ENCODE measurements at places on chromosomes 1 and 21. TPM values are rescaled to one million over a fixed set of nuclear protein-coding genes. Genes with fewer than 3 reads are reported as not detected.

The TFF3 gene
- not detected for polyA plus RNA-seq

DNA sequence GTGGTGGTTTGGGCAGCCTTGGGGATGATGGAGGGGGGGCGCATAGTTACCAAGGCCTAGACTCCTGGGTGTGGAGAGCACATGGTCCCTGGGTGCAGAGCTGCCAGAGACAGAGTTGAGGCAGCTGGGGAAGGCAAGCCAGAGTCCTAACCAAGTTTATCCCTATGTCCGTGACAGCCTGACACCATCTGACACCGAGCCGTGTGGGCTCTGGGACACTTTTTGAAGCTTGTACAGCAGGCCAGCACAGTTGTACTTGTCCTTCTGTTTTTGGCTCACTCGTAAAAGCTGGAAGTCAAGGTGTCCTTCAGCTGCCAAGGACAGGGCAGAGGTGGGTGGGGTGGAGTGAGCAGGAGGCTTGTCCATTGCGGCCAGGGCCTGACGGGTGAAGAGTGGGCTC lies 28.5 kb downstream of the SLC26A9 start:
- H3K36me3 ChIP-seq, result no peaks in the 10 kb centered on the region
- H3K27me3 ChIP-seq, result peaks cover 36% of the 10 kb centered on the region
- no peak overlapping the region for H3K4me3 ChIP-seq
- no peak for DNase-seq

The KDF1 gene
- polyA plus RNA-seq, result 16.1 TPM

DNA sequence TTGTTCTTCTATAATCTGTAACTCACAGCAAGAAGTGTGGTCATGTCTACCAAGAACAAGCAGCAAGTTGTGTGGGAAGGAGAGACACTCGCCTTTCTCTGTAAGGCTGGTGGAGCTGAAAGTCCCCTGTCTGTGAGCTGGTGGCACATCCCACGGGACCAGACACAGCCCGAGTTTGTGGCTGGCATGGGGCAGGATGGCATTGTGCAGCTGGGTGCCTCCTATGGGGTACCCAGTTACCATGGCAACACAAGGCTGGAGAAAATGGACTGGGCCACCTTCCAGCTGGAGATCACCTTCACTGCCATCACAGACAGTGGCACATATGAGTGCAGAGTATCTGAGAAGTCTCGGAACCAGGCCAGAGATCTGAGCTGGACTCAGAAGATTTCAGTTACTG lies 15.5 kb downstream of the CD101 start:
- H3K4me1 ChIP-seq, result no peaks in the 10 kb centered on the region
- no peaks in the 10 kb centered on the region for H3K27me3 ChIP-seq
- H3K27ac ChIP-seq, result no peak overlapping the region
- H3K36me3 ChIP-seq, result peaks cover 5% of the 10 kb centered on the region
- no peak overlapping the region for H3K4me3 ChIP-seq
- DNase-seq, result no peak

The AMIGO1 gene
- polyA plus RNA-seq, result 0.24 TPM

- H3K27ac ChIP-seq, result peak overlapping the region; percentile 60
- no peak overlapping the region for H3K4me3 ChIP-seq
- H3K36me3 ChIP-seq, result no peaks in the 10 kb centered on the region
- no peak for DNase-seq
Observed at GRCh38 chr1:61270761-61271411, 188.5 kb downstream of the NFIA start.

- H3K36me3 ChIP-seq, result no peaks in the 10 kb centered on the region
- H3K4me1 ChIP-seq, result peaks cover 11% of the 10 kb centered on the region
- H3K4me3 ChIP-seq, result no peak overlapping the region
- H3K27ac ChIP-seq, result no peak overlapping the region
Observed at GRCh38 chr1:90970208-90970607, 51.6 kb downstream of the ZNF644 start.

The EDN2 gene
- polyA plus RNA-seq, result 0.32 TPM

GRCh38 chr1:229334716-229335115 lies 8.1 kb downstream of the CCSAP start:
- H3K36me3 ChIP-seq, result peaks cover 2% of the 10 kb centered on the region
- no peak overlapping the region for H3K27ac ChIP-seq
- H3K4me3 ChIP-seq, result no peak overlapping the region
- no peak for DNase-seq

- DNase-seq, result no peak
- H3K36me3 ChIP-seq, result peaks cover 22% of the 10 kb centered on the region
- H3K27ac ChIP-seq, result peak overlapping the region; percentile 21
- H3K27me3 ChIP-seq, result no peaks in the 10 kb centered on the region
- no peak overlapping the region for H3K4me3 ChIP-seq
- no peaks in the 10 kb centered on the region for H3K4me1 ChIP-seq
Observed at GRCh38 chr1:206430031-206430983, 40.0 kb upstream of the IKBKE start.
